Amniotic stem cell (primary cell): ENCODE measurements at places on chromosomes 3 and 15.

DNA sequence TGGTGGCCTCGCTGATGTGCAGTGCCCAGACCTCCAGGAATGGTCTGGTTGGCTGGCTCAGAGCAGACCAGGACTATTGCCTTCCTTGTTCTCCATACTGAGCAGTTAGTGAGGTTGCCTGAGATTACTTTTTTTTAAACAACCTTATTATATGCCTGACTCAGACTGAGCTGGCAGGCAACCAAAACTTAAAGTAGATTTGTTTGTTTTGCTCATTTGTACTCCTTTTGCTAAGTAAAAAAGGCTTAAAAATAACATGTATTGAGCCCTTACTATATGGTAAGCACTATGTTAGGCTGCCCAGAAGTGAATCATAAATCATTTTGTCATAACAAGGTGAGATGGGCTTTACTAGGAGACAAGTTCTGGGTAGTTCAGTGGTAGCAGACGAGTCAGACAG, 92.4 kb downstream of the GHSR start:
- peak; percentile 38 for DNase-seq

DNA sequence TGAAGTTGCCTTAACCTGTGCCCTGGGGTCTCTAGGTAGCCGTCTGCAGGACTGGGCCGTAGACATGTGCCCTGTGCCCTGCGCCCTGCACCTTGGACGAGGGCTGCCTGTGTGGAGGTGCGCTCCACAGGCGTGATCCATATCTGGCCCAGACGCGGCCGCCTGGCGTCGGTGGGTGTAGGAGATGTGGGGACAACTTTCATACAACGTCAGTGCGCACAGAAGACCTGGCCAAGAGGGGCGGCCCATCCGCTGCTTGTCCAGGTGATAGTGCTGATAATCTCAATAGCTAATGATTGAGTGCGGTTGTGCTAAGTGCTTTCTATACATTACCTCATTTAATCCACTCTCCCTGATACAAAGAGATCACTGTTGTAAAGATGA, 665 bp upstream of the RASGRP1 start:
- DNase-seq = no peak

GRCh38 chr15:31271711-31272557, 54.7 kb upstream of the KLF13 start:
- DNase-seq = no peak

DNA sequence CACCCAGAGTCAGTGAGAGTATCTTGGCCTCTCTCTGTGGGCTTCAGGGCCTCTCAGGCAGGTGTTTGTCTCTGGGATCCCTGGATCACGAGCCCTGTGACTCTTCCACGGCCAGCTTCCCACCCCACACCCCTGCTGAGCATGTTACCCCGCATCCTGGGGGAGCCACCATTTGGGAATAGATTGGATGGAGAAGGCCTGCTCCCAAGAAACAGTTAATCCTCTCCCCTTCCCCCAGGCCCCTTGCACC, 15.5 kb upstream of the SRP14 start:
- DNase-seq = no peak

GRCh38 chr15:41584636-41585126, 25.7 kb downstream of the TYRO3 start:
- DNase-seq = no peak

DNA sequence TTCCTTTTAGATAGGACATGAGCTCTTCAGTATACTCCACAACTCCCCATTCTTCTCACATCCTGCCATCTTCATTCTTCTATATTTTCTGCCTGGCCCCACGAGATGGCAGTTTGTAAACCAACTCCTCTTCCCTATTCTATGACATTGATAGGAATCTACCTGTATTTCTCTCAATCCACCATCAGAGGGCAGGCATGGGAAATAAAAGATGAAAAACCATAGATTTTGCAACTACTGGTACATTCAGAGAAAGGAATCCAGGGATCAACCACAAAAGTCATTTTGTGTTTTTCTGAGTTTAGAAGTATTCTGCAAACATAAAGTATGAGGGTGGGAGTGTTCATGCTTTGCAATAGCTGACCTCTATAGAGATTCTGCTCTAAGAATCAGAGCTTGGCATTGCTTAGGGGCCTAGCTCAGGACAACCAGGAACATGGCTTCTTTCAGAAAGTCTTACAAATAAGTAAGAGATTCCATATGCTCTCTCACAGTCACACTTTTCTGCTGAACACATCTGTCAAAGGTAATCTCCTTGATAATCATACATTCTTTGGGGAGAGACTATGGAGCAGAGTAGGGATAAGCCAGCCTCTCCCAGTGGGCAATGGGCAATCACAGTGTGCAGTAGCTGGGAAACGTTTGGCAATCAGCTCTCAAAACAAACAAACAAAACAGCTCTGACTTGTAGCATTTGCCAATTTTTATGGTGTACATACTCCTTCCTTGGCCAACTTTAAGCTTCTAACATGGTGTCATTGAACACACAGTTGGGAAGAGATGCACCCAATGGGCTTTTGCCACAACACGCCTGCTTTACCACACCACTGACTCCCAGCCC, 43.1 kb upstream of the SLC25A36 start:
- peak; percentile 48 for DNase-seq

- peak; percentile 10 for DNase-seq
Measured at GRCh38 chr3:21752749-21753347, 1.8 kb upstream of the ZNF385D start.

DNA sequence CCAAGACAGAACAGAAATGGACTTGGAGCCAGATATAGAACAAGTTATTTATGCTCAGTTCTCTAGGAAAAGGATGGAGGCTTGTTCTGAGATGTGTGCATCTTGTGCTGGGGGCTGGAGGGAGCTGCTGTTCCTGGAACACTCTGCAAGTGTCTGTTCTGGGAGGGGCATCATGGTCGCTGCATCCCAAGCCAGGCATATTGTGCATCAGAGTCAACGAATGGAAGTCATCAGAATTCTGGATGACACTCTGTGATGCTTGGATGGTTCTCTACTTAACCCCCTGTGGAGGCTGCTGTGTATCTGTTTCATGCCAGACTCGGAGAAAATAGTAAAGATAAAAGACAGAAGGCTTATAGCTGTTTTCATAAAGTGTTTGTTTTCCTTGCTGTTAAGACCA, 34.7 kb downstream of the RPL22L1 start:
- DNase-seq = no peak

- no peak for DNase-seq
Measured at GRCh38 chr15:48856942-48857341, 21.0 kb upstream of the EID1 start.

GRCh38 chr15:88256279-88257230, at the start of gene NTRK3:
Gene NTRK3, minus strand, starts transcription at chr15:88256739. Its CDS starts 586 bp downstream, at chr15:88256153.
- no peak for DNase-seq

DNA sequence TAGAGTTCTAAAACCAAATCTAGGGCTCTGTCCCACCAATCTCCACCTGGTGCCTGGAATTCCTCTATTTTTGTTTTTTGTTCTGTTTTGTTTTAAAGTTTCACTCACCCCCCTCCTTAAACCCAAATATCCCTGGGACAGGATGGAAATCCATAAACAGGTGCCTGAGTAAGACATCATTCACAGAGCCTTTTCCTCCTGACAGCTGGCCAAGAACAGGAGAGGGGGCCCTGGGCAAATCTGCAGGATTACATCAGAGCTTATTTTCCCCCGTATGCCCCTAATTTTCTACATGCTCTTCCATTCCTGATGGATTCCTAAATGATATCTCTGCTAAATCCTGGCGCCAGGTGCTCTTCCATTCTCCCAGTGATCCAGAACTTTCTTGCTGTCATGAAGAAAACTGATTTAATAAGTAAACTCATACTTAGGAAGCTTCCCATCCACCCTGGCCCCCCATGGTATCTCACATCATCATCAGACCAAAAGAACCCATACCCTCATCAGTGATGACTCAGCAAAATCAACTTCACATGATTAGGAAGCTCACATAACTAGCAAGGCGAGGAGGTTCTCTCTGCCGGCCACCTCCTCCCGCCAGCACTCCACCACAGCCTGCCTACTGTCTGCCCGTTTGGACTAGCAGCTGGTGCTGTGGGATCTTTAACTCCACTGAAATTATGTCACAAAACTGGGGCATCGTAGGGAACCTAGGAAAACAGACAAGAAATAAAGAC, 61.0 kb downstream of the LIPC start:
- no peak for DNase-seq

DNA sequence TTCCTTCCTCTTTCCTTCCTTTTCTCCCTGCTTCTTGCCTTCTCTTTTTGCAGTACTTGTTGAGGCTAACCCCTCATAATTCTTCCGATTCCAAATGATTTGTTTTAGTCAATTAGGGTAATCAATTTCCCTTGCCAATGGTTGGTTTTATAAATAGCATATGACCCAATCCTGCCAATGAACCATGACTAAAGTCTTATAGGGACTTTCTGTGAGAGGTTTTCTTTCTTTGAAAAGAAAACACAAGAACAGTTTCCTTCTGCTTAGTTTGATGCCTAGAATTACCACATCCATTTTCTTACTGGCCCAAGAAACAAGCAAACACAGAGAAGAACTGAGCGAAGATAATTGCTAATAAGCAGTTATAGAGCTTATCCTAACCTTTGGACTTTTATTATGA, 292.5 kb upstream of the SATB1 start:
- DNase-seq = no peak
